ENCODE measurements at places on chromosomes 12 and 14.

- DNase-seq = no peak
Measured at GRCh38 chr14:104111301-104112112, 26.0 kb downstream of the ASPG start.

GRCh38 chr12:28800129-28800528 lies 348.9 kb upstream of the FAR2 start:
- no peak for DNase-seq

DNA sequence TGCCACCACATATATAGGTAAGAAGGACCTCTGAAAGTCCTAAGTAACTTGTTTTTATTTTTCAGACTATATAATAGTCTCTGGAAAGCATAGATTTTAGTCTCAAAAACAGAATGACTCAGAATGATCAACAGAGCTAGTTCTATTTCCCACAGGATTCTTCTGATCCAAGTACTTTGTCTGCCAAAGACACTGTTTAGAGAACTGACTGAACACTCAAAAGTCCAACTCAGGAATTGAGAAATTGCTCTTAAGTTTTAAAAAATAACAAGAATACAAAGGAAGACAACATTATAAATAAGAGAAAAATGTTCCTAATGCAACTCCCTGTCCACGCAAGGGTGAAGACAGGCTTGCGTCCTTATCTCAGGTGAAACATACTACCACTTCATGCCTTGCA lies 29.0 kb downstream of the LGMN start:
- DNase-seq = no peak

GRCh38 chr14:69873877-69874780 lies 5.1 kb upstream of the SMOC1 start:
- peak; percentile 2 for DNase-seq

DNA sequence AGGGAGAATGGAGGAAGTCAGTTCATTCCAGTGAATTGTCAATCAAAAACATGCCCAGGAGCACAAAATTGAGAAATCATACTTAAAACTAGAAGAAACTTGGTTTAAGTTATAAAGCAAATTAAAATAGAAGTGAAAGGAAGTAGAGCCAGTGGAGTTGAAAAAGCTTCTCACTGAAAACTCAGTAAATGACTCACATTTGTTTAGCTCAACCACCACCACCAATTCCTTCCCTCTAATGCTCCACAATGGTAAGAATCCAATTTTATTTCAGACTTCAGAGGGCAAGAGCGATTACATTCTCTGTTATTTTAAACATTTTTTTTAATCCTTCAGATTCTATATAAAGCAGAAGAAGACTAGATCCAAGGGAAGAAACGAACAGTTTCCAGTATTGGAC lies 19.4 kb downstream of the UTP20 start:
- DNase-seq = no peak

GRCh38 chr14:94330432-94330831 lies 7.3 kb upstream of the SERPINA6 start:
- DNase-seq = no peak

DNA sequence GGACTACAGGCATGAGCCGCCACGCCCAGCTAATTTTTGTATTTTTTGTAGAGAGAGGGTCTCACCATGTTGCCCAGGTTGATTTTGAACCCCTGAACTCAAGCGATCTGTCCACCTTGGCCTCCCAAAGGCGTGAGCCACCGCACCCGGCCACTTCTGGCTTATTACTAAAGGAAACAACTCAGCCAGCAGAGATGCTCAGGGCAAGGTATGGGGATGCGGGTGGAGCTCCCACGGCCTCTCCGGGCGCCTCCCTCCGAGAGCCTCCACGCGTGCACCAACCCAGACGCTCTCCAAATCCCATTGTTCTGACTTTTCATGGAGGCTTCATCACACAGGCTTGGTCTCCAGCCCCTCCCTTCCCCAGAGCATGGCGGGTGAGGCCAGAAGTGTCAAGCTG lies 6.1 kb upstream of the GPR132 start:
- no peak for DNase-seq

- DNase-seq = no peak
Measured at GRCh38 chr12:109218996-109219395, 90.1 kb downstream of the FOXN4 start.

- DNase-seq = peak; percentile 28
Measured at GRCh38 chr12:96015672-96016071, 19.5 kb upstream of the HAL start.

DNA sequence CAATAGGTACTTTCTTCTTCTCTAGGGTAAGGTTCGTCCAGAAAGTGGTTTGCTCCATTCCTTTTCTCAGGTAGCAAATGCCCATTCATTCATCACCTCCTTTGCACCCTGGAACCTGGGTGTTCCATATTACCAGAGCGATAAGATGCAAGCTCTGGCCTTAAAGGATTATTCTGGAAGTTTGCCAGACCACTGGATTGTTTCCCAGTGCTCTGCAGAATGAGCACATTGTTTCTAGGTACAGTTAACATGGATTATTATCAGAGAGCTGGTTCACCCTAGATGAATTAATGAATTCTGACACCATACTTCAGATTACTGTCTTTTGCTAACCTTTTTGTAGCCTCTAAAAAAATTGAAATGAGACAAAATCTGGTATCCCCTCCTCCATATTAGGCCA lies 170.9 kb upstream of the BMP4 start:
- no peak for DNase-seq

DNA sequence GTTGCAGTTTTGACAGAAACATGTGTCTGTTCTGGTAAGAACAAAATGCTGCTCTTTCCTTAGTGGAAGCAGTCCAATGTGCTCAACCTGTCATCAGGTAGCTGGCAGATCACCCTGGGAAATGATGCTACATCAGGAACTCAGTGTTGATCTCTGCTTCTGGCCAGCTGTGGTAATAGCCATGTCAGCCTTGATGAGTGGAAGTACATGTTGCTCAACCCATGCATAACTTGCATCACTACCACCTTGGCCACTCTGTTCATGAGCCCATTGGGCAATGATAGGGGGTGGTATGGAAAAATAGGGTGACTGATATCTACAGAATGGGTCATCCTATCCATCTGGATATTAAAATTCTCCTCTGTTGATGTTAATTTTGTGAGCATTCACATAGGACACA lies 411.0 kb downstream of the C12orf50 start:
- DNase-seq = no peak

DNA sequence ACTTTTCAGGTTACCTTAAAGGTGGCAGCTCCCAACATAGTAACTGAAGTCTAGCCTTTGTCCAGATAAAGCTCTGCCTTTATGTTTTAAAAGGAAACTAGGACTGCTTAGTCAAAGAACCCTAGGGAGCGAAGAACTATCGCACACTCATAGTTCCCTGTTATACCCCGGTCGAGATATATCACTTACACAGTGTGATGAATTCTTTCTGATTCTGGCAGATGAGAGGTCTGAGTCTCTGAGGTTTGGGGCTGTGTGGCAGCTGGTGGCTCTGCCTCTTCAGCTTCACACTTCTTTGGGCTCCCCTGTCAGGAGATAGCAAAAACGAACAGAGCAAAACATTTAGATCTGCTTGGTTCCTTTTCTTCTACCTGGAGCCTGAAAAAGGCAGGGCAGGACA lies 17.0 kb downstream of the ACIN1 start:
- no peak for DNase-seq

DNA sequence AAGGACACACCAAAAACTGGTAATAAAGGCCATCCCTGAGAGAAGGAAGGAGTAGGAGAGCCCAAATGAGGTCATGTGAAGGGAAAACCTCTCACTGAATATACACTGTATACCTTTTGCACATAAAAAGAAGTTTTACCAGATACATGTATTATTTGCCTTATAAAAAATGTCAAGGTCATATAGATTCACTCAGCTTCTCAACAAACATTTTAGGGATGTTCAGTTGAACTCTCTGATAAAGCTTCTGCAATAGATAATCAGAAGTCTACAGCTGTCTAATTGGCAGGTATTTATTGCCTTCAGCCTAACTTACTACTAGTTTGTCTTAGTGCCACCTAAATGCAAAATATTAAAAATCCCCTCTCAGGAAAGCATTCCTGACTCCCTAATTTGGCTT lies 8.7 kb downstream of the SLC11A2 start:
- no peak for DNase-seq

DNA sequence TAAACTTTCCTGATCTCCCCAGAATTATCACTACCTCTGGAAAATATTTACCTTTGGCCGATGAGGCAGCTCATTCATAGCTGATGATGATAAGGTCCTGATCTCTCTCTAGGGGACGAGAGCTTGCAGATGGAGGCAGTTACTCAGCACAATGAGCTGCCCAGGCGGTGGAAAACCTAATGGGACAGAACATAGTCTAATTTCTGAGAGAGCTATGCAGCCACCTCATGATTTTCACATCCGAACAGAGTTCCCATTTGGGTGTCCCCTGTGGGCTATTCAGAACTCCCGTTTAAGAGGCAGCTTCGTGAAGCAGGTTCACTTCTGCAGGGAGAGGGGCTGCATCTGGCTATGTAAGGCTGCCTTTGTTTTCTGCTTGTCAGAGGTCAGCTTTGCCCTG lies 724.6 kb upstream of the TMEM132C start:
- DNase-seq = no peak

DNA sequence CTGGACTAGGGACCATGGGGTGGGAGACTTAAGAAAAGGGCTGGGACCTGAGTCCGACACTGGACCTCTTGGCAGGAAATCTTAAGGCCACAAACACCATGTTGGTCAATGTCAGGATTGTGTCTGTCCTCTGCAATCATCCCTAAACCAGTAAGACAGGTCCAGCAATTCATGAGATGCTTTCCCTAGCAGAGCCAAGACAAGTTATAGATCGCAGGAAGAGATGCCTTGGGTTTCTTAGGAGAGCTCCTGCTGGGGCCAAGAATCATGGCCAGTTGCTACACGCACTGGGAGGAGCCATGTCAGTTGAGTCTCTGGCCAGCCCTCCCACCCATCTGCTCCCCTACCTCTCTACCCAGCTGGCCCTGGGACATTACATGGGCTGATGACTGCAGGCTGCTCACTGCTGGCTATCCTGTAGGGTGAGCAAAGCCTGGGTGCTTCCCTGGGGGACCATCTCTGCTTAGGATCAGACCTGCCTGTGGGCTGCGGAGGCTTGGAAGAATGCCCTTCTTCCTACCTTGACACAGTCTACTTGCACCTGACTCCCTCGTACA lies 14.2 kb downstream of the PLEKHH1 start:
- no peak for DNase-seq

- no peak for DNase-seq
Measured at GRCh38 chr12:80849337-80849736, 88.4 kb downstream of the LIN7A start.

DNA sequence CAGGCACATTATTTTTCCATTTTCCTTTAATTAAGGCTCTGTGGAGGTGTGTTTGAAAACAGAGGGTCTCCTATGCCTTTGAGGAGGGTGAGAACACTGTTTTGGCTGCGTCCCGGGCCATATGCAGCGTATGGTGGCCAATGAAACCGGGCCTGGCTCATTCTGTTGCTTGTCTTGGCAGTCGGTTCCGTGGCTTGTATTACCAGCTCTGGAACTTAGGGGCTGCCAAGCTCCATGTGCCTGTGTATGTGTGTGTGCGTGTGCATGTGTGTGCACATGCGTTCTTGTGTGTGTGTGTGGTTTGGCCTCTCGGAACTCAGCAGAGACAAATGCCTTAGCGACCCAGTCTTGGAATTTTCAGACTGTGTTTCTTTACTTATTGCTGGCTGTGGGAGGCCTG lies 2.7 kb downstream of the JDP2 start:
- no peak for DNase-seq

- no peak for DNase-seq
Measured at GRCh38 chr14:91342206-91342760, 75.3 kb downstream of the CCDC88C start.

- peak; percentile 78 for DNase-seq
Measured at GRCh38 chr12:70052931-70053497, 190.2 kb upstream of the CNOT2 start.

DNA sequence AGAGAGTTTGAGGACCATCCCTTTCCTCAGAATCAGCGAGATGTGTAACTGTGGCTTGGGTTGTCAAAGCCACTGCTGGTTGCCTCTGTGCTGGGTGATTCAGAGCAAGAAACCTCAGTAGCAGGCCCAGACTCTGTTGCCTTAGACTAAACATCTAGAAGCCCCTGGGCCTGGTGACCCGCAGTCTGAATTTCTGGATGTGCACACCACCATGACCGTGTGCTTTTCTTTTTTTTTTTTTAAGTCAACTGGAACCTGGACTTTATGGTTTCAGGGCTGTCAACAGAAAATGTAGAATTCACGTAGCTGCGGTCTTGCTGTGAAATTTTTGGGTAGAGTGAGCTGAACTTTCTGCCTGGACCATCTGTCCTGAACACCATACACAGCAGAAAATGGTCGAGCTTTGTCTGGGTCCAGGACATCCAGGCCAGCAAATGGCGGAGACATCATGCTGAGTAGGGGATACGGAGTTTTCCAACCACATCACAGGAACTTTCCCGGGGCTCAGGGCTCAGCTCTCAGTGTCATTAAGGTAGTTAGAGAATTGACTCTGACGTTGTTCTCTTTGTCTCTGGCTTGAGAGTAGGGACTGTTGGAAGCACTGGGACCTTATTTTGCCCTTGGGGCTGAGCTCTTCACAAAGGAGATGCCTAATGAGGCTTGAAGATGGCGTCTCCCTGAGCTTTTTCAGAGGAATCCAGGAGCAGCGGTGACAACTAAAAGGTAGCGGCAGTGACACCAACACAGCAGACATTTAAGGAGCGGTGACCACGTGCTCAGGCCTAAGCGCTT lies 23.0 kb upstream of the BATF start:
- no peak for DNase-seq
